ENCODE measurements at places on chromosomes 3 and 15.

DNA sequence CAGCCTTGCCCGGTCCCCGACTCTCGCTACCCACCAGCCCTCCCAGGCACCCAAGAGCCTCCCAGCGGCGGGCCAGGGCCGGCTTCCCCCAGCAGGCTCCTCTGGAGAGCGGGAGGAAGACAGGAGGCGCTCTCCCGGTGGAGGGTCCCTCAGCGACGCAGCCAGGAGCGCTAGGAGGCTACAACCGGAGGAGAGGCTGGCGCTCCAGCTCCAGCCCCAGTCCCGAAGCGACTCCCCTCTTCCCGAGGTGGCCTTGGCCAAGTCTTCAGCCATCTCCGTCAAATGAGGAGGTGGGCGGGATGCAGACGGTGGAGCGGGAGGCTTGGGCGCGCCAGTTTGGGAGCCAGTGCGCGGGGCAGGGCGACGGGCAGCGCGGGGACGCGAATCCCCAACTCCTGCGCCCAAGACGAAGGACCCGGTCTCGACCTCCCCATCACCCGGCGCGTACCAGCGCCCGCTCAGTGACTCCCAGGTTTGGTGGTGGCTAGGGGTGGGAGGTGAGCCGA is 722 bp downstream of the CHRNA3 start:
- no peak for DNase-seq

DNA sequence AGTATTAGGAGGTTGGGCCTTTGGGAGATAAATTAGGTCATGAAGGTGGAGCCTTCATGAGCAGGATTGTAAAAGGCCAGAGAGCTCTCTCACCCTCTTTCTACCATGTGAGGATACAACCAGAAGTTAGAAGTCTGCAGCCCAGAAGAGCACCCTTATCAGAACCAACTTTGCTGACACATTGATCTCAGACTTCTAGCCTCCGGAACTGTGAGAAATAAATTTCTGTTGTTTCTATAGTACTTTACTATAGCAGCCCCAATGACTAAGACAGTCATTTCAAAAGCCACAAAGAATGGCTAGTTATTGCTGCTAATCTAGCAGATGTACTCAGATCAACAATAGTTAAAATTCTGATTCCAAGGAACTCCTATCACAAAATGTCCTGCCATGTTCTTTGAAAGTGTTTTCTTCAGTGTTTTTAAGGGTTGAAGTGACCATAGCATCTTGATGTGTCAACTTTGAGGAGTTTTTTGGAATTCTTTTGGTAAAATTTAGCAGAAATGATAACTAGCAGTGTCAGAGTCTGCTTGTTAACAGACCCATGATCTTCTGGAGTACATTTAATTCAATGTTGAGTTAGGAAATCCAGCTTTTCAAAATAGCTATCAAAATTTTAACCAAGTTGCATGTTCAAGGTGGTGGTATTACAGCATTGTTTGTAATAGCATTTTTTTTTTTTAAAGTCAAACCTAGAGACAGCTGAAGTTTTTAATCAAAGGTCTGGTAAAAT is 10.3 kb downstream of the DZIP3 start:
- DNase-seq, result no peak

DNA sequence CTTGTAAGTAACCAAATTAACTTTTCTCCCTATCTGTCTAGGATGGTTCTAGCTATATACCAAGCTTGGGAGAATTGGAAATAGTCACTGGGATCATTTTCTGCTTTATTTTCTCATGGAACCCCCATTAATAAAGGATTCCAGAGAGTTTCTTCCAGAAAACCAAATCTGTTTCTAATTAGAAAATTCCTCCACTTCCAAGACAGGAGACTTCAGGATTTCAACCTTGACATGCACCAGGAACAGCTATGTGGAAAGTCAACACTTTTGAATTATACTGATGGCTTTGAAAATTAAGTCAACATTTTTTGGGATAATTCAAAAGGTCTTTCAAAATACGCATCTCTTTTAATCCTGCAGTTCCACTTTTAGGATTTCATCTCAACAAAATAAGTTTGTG is 138.3 kb downstream of the MEX3B start:
- no peak for DNase-seq

DNA sequence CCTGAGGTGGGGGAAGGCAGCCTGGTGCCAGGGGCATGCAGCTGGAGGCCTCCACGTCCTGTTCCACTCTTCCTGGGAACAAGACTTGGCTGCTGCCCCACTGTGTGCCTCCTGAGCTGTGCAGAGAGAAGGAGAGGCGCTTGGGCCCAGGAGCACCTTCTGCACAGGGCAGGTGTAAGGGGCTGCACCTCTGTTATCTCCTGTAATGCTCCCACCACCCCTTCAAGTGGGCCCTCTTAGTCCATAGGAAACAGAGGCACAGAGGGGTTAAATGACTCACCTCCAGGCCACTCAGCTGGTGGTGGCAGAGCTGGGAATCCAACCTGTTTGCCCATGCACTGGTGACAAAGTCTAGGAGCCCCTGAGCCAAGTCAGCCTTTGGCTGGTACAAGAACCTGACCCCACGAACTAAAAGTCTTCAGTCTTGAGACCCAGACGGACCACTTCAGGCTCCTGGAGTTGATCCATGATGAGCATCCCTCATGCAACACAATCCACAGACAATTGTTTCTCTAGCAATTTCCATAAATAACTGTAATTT is 93.2 kb downstream of the IQSEC1 start:
- DNase-seq, result no peak

- DNase-seq, result no peak
Observed at GRCh38 chr15:33923446-33923845, 44.9 kb upstream of the CHRM5 start.

DNA sequence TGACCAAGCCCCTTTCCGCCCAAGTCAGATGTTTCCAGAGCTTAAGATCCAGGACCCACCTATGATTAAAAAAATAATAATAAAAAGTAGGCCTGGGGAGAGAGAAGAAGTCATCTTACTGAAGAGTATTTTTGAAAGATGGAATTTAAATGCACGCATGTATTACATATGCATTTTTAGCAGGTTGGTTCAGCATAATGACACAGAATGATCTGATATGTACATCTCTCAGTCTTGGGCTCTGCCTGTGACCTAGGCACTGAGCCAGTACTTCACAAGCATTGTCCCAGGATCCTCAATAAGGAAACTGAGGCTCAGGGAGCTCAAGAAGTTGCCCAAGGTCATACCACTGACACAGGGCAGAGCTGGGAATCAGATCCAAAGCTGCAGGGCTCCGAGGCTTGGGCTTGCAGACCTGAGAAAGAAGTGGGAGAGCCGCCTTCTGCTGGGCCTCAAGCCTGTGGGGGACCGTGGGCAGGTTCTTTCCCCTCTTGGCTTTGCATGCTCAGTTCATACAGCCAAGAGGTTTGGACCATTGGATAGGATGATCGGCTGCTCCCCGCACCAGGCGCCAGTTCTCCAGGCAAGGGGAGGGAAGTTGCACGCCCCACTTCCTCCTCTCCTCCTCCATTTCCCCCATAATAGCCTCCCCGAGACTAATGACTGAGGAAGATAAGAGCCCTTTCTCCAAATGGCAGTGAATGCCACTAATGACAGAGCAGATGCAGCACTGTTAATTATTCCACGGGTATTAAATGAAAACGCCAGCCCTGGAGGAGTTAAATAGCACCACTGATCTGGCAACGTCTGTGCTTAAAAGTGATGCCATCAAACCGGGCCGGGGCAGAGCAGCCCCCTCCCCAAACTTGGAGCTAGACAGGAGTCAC is 6.9 kb downstream of the SLC6A1 start:
- DNase-seq, result no peak

DNA sequence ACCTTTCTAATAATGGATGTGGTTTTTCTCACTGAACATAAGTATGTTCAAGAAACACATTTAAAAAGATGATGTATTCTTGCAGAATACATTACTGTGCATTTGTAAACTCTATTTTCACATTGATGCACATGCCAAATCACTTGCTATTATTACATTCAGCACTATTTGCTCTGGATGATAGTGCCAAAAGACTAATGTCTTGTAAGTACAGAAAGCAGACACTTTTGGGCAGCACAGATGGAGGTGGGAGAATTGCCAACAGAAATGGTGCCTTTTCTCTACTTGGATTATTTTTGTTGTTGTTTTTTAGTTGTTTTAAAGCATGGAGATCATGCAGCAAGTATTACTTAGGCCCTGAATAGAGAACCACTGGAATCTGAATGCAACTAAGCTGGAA is 10.2 kb upstream of the FGF12 start:
- DNase-seq, result no peak

DNA sequence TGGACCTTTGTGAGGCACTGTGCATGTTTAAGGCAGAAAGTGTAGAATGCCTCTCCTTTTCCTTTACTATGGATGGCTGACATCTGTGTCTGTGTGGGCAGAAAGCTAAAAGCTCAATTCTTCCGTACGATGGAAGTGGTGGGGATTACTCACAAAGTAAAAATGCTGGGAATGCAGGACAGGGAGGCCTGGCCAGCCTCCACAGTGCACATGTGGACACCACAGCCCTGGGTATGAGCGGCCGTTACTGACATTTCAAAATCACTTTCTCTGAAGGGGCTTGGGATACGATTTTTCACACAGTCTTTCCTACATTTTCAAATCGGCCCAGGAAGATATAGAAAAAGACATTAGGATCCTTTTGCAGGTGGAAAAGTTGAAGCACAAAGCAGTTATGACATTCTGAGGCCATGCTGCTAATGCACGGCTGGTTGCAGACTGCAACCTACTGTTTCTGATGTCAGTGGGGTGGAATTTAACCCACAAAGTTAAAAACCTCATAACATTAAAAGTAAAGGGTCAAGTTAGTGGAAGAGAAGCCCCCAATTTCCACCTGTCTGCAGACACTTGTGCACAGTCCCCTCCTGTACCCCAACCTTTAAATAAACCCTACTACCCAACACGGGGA is 27.9 kb downstream of the EHD4 start:
- DNase-seq, result no peak

- DNase-seq, result no peak
Observed at GRCh38 chr3:115623044-115623868, at the start of gene GAP43. Gene GAP43 (plus strand): TSS chr3:115623510. CDS start chr3:115623690, 180 bp downstream.

DNA sequence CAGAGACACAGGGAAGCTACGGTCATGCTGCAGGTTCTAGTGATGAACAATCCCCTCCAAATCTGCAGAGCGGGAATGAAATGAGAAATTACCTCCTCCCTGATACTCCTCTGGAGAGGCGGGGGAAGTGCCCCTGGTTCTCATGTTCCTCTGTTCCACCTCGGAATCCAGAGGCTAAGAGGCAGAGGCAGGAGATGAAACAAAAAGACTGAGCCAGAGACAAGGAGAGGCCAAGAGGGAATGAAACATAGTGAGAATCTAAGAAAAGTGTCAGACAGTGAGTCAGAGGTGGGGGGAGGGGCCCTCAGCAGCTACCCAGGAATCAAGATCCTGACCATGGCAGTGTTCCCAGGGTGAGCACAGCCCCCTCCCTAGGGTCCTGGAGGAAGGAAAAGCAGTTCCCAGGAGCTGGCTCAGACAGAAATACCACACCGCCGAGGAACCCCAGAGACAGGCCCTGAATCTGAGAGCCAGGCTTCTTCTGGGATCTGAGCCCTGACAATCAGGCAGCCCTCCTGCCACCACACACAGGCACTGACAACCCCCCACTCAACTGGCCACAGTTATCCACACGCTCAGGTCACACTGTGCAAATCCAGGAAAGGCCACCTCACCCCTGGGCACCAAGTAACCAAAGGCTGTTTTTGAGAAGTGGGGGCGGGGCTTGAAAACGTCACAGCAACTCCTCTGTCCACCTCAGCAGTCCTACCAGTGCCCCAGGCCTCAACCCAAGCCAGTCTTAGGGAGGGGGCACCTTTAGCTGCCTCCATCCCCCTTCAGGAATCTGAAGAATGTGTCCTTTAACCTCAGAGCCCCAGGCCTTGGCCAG is 2.4 kb downstream of the CSRNP1 start:
- peak; percentile 59 for DNase-seq

GRCh38 chr3:191915712-191916111 is 454.7 kb downstream of the PYDC2 start:
- no peak for DNase-seq

DNA sequence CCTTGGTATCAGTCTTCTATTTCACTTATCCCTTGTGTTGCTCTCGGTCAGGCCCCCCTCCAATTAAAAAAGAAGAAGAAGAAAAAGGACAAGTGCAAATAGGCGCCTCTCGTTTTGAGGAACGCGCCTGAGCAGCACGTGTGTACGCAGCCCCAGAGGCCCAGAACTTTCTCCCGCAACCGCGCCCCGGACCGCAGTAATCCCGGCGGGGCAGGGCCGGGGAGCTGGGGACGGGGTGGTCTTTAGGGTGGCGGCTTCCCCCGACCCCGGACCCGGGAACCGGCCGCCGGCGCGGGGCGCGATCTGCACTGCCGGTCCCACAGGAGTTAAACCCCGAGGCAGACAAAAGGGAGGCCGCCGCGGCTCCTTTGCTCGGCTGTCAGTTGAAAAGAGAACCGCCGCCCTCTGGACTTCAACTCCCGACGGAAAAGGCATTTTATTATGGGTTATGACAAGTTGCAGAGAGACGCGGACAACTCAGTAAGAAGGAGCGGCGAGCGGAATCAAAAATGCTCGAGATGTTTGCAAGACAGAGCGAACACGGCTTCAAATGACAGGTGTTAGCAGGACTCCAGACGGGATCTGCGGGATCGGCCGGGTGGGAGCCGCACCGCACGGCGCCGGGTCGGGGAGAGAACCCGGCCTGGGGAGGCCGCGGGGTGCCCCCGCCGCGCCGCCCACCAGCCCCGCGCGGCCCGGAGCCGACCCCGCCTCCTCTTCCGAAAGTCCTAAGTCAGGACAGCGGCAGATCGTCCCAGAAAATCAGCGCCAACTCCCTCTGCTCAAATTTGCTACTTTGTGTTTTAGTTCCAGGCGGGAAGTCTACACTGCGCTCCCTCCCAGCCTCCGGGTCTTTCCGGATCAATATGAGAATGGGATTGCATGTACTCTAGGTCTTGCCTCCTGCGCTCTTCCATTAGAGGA is 79.0 kb downstream of the NR2F2 start:
- no peak for DNase-seq

- no peak for DNase-seq
Observed at GRCh38 chr15:52784799-52785671, 5.1 kb downstream of the ONECUT1 start.

DNA sequence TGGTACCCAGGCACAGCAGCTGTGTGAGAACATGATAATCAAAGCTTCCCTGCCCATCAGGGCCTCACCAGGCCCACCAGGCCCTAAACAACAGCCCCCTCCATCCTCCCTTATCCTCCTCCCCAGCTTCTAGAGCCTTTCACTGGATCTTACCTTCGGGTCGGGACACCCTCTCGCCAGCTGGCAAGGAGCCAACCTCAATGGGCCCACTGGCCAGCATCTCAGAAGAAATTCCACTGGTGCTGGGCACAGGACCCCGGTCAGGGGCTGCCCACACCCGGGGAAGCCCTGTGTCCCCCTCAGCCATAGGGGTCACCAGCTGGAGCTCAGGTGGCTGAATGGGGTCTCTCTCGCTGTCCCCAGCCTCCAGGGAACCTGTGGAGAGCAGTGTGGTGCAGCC is 6.8 kb upstream of the QARS1 start:
- DNase-seq, result no peak

GRCh38 chr15:74406992-74407705 is 26.6 kb downstream of the SEMA7A start:
- no peak for DNase-seq

- no peak for DNase-seq
Observed at GRCh38 chr3:128933922-128934253, 54.5 kb downstream of the ACAD9 start.

- DNase-seq, result no peak
Observed at GRCh38 chr3:157460253-157460652, 23.6 kb downstream of the PTX3 start.

- DNase-seq, result peak; percentile 70
Observed at GRCh38 chr3:172153335-172153861, 114.0 kb downstream of the FNDC3B start.

GRCh38 chr3:195032955-195033354 is 238.0 kb downstream of the XXYLT1 start:
- DNase-seq, result no peak

GRCh38 chr15:41822957-41823356 is 4.9 kb upstream of the JMJD7 start:
- DNase-seq, result no peak

- no peak for DNase-seq
Observed at GRCh38 chr3:187677604-187678003, 7.4 kb upstream of the SST start.

All from CD4-positive, alpha-beta T cell treated with Interleukin-15 for 1 hour (primary cell).